ENCODE measurements at places on chromosomes 2 and 18.

DNA sequence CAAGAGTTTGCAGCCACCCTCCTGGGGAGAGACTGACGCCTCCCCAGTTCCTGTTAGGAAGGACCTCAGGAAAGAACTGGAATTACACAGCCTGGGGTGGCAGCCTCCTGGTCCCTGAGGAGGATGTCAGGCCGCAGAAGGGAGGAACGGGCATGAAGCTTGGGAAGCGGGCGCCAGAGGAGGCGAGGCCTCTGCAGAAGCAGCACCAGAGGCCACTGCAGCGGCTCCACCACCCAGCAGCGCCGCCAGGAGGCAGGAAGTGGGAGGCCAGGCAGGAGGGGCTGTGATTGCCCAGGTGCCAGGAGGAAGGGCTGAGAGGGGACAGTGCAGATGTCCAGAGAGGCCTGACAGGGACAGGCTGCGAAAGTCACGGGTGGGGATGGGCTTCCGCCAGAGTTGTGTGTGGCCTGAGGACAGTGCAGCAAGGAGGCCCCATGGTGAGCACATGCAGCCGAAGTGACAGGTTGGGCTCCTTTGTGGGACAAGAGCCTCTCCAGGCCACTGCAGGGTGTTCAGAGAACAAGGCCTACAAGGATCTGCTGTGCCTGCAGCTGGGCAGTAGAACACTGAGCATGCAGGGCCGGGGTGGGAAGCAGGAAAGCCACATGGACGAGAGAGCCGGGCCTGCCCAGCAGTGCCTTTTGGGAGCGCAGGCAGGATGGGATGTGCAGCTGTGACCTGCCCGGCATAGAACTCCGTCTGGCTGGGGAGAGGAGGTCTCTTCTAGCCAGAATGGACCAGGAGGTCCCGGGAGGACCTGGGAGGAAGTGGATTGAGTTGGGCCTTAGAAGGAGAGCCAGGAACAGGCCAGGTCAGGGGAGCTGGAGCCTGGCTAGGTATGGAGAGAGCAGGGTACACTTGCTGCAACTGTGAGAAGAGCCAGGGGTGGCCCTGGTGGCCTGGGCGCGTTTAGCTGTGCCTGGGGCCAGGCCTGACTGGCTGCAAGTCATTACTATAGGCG is 39.1 kb upstream of the ALPP start:
- DNase-seq = no peak

- DNase-seq = no peak
Observed at GRCh38 chr2:38100328-38100727, 24.4 kb upstream of the CYP1B1 start.

DNA sequence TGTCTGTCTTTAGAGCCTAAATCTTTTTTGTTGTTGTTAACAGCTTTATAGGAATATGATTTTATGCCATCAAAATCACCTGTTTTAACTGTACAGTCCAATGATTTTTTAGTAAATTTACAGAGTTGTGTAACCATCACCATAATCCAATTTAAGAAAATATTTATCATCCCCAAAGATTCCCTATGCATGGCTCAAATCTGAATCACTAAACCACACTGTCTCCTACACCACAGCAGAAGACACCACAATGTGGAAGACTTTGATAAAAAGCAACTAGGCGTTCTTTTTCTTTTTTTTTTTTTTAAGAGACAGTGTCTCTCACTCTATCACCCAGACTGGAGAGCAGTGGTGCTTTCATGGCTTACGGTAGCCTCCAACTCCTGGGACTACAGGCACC is 99.6 kb downstream of the TXNL1 start:
- DNase-seq = no peak

GRCh38 chr18:58158008-58158407 is 114.0 kb downstream of the NEDD4L start:
- DNase-seq = no peak

- DNase-seq = no peak
Observed at GRCh38 chr2:103401621-103402020, 639.8 kb downstream of the TMEM182 start.

GRCh38 chr2:176584333-176584732 is 315.1 kb downstream of the MTX2 start:
- DNase-seq = no peak

GRCh38 chr18:160831-161570 is 2.6 kb downstream of the USP14 start:
- no peak for DNase-seq

DNA sequence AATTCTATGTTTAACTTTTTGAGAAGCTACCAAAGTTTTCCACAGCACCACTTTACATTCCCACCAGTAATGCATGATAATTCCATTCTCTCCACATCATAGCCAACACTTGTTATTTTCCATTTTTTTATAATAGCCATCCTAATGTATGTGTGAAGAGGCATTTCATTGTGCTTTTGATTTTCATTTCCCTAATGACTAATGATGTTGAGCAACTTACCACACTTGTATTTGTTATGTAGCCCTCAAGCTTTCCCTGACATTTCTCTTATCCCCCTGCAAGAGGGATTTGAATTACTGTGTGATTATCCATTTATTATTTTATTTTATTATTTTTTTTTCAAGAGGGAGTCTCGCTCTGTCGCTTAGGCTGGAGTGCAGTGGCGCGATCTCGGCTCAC is 23.6 kb upstream of the SOS1 start:
- DNase-seq = no peak

GRCh38 chr18:3647636-3648035 is 197.7 kb downstream of the TGIF1 start:
- DNase-seq = no peak

- DNase-seq = no peak
Observed at GRCh38 chr2:177599139-177599688, 206.6 kb downstream of the AGPS start.

DNA sequence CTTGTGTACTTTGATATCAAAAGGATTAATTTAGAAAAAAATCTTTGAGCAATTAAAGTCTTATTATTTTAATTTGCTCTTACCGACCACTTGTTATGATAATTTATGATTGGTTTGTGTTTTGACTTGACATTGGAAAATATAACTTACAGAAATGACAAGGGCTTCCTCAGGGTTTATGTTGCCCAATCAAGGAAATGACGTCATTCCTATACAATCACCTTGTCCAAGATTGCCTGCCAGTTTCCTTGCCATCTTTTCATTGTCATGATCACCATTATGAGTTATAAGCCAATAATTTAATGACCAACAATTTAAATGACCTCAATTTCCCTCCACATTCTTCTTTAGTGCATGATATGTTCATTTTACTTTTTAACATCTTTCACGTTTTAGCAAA is 351.8 kb upstream of the TMEFF2 start:
- DNase-seq = no peak

DNA sequence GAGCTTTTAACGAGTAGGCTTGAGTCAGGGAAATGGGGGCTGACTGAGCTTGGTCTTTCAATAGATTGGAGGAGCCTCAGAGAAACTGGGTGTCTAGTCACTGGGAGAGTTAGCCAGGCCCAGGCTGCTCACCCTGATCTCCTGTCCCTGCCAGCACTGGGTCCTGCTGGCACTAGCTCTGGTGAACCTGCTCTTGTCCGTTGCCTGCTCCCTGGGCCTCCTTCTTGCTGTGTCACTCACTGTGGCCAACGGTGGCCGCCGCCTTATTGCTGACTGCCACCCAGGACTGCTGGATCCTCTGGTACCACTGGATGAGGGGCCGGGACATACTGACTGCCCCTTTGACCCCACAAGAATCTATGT is 720 bp downstream of the KRTCAP3 start:
- no peak for DNase-seq

- DNase-seq = no peak
Observed at GRCh38 chr2:129604560-129604959, 374.9 kb upstream of the RAB6C start.

DNA sequence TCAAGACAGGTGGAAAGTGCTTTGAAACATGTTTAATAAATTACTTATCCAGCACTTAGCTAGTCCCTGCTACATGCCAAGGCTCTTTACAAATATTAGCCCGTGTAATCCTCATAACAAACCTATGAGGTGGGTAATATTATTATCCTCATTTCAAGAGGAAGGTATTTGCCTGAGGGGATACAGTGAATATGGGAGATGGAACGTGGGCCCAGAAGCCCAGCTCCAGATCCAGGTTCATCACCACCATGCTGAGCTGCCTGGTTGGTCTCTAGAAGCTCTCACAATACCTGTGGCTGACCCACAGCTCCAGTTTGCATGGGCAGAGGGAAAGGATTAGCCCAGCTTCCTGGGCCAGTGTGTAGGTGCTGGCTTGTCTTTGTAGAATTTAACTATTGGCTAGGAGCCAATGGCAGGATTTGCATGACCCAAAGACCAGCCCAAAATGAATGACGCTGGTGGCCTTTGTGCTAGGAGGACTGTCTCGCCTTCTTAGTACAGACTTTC is 61.6 kb upstream of the ATP8B1 start:
- DNase-seq = no peak

DNA sequence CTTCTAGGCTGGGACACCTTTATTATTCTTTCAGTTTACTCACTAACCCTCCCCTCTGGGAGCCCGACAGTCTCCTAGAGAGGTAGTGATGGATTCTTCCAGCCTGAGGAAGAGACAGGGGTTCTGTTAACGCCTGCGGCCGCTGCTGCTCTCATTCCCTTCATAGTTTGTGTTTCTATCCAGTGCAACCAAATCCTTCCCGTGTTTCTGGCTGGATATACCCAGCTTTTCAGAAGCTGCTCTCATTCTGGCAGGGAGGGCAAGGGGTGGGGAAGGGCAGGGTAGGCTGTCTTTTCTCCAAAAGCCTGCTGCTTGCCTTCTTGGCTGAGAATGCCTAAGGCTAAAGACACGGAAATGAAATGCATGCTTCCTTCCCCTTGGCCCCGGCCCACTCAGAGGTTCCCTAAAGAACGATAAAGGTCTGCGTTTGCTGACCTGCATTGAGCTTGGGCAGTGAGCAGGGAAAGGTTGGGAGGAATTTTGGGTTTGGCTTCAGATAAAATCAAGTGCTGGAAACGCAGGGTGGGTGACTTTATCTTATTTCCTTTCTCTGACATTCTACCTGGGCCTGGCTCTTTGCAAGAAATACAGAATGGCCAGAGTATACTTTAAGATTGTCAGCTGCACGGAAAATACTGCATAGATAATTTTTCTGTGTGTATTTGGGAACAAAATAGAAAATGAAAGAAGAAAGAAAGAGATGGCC is 390.9 kb downstream of the NBAS start:
- DNase-seq = no peak

DNA sequence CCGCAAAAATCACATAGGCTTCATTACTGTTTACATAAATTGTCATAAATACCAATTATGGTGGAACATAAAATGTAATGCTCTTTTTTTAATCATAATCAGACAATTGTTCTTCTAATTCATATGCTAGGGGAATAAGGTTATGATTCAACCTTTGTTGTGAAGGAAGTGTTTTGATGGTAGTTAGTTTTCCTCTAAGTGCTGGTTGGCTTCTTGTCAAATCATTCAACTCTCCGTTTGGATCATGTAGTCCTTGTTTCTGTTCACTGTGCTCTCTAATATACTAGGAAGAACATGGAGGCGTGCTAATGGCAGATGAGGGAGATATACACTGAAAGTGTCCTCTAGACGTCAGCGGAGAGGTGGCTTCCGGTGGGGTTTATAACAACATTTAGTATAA is 1938.0 kb upstream of the PIK3C3 start:
- DNase-seq = no peak

DNA sequence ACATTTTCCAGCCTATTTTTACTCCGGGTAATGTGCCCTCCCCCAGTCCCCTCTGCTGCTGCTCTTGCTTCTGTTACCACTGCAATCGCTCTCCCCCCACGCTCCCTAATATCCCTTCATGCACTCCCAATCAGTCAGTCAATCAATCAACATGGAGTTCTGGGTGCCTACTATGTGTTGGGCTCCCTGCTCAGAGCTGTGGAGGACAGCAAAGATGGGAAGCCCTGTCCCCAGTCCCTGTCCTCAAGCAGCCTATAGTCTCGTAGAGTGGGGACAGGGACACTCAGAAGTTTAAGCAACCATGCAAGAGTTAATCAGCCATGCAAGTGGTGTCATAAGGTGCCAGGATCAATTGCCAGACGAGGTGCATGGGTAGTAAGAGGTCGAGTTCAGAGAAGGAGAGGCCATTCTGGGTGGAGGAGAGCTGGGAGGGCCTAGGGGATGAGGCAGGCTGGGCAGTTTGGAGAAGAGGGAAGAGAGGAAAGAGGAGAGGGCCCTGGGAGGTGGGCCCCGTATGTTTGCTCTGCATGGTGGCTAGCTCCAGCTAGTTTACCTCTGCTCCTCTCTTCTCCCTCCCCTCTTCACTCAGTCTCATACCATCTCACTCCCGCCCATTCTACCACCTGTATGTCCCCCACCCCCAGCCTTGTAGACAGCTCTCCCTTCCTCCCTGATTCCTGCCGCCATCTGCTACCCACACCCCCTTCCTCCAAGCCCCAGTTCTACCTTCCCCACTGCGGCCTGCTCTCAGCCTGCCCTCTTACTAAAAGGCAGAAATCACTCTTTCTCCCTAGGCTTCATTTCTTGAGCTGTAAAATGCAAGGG is 3.9 kb downstream of the ASIC4 start:
- no peak for DNase-seq

DNA sequence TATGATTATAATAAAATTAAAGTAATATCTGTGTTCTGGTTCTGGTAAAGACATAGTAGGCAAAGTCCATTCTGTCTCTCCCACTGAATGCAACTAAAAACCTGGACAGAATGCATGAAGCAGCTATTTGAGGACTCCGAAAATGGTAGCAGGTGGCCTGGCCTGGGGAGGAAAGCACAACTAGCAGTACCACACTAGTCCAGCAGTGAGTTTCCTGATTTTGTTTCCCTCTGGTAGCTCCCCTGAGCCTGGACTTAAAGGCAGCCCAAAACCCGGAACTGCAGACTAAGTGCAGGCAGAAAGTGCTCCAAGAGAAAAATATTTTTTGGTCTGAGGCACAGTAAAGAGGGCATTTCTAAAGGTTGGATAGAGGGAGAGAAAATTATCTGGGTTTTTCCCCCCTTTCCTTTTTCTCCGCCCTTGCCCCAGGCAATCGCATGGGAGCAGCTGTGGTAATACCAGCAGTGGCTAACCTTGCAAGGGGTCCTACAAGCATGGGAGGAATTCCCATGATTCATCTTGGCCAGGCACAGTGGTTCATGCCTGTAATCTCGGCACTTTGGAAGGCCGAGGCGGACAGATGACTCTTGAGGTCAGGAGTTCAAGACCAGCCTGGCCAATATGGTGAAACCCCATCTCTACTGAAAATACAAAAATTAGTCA is 32.3 kb downstream of the ASXL2 start:
- DNase-seq = no peak

DNA sequence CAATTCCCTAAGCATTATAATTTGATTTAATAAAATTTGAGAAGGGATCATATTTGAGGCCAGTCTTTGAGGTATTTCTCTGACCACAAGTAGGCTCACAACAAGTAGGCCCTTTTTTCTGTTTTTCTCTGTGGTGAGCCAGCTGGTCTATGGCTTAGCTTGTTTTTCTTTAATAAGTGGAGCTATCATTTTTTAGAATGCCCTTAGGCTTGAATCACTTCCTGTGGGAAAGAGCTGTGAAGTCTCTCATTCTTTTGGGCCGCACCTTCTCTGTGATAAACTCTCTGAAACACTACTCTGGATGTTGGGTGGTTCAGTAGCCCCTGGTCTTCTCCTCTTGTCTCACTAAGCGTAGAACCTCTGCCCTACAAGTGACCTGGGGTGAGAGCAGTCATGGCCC is 235.9 kb downstream of the SUCLG1 start:
- DNase-seq = no peak

GRCh38 chr2:235858881-235859280 is 309.3 kb downstream of the GBX2 start:
- no peak for DNase-seq
